ENCODE measurements at places on chromosomes 4 and X. TPM values are rescaled to one million over a fixed set of nuclear protein-coding genes. Genes with fewer than 3 reads are reported as not detected.
A peak's percentile ranks its signal among the peaks of the same experiment; 100 is the strongest.

DNA sequence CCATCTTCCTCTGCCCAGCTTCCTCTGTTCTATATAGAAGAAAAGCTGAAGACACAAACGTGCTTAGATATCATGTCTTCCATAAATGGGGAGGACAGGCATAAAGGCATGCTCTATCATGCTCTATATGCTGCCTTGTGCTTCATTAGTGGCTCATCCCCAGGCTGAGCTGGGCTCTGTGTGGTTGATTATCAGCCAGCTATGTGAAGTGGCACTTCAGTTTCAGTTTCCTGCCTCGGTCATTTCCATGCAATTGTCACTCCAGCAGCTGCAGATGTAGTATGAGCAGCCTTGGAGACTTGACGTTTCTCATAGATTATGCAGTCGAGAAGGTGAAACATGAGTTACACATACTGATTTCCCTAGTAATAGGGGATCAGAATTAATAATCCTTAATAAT, 106.2 kb downstream of the SYTL5 start:
- DNase-seq = no peak

GRCh38 chr4:159476886-159477285, 374.0 kb downstream of the RAPGEF2 start:
- DNase-seq = no peak

DNA sequence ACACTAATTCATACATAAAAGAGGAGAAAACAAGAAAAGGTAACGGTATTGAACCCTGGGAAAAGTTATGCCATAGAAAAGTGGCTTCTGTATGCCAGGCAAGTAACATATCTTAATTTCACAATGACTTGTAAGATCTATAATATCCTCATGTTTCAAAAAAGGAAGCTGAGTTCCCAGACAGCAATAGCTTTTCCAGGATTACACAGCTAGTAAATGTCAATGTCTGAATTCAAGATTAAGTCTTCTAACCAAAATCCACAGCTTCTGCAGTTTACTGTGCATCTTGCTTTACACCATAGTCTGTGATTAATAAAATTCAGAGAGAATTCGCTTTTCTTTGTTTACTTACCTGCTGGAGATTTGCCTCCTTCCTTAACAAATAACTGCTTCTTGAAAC, 55.8 kb upstream of the GAB1 start:
- no peak for DNase-seq

GIMD1 gene
- total RNA-seq = not detected

ARMCX1 gene
- 31.6 TPM for total RNA-seq

DNA sequence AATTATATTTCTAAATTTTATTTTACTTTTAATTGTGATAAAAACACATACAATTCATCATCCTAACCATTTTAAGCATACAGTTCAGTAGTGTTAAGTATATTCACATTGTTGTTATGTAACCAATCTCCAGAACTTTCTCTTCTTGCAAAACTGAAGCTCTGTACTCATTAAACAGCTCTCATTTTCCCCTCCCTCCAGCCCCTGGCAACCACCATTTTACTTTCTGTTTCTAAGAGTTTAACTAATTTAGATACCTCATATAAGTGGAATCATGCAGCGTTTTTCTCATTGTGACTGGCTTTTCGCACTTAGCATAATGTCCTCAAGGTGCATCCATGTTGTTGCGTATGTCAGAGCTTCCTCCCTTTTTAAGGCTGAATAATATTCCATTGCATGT, 46.7 kb upstream of the NDP start:
- no peak for DNase-seq

DNA sequence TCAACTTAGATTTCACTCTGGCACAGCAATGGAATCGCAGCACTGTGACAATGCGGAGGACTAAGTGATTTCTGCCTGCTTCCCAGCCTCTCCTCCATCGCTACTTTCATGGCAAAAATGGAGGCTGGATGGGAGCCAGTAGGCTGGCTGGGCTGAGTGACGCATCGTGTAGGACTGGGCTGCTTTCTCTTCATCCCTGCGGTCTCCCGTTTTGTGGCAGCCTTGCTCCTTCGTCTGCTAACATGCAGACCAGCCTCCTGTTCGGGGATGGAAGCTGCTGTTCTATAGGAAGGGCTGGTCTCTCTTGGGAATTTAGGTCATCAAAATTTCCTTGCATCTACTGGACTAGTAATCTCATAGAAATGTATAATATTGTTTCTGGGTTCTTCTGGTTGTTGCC, 15.8 kb upstream of the RGS12 start:
- DNase-seq = no peak

DNA sequence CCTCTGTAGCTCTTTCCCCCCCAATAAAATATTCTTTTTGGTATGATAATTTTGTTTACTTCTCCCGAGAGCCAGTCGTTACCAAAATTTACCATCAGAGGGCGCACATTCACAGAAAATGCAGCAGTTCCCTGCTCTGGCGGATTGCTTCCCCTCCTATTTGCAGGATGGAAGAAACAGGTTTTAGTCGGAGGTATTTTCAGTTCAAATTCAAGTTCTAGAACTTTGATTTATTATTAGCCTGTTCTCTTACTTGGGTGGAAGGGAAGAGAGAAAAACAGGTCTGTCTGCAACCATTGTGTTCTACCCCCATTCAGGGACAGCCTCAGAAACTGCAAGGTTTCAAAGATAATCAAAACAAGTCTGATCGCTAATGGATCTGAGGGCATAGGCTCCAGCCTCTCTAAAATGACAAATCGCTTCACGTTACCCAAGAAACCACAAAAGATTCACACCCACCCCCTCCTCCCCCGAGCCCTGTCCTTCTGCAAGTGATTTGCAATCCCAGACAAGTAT, 263.8 kb upstream of the RPS6KA3 start:
- DNase-seq = peak; percentile 59

DNA sequence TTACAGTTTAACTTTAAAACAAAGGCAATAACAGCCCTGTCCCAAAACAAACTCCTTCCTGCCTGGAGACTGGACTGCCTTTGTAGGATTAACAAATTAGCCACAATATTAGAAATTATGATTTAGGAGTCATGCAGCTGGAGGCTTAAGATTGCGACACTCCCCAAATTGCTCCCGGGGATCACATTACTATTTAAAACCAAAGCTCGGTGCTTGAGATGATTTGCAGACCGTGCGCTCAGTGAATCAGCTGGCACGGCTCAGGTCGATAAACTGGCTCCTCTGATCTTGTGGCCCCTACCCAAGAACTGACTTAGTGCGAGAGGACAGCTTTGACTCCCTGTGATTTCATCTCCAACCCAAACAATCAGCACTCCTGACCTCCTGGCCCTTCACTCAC, 829.3 kb downstream of the NLGN4X start:
- DNase-seq = no peak

- DNase-seq = no peak
Observed at GRCh38 chrX:148871422-148872160, 371.2 kb downstream of the AFF2 start.

GRCh38 chr4:7770224-7771050, 169.2 kb downstream of the AFAP1 start:
- no peak for DNase-seq

- no peak for DNase-seq
Observed at GRCh38 chr4:147244786-147245185, 236.1 kb upstream of the EDNRA start.

FGF16 gene
- not detected for total RNA-seq

GRCh38 chr4:7546809-7547367, 112.2 kb upstream of the PSAPL1 start:
- no peak for DNase-seq

DNA sequence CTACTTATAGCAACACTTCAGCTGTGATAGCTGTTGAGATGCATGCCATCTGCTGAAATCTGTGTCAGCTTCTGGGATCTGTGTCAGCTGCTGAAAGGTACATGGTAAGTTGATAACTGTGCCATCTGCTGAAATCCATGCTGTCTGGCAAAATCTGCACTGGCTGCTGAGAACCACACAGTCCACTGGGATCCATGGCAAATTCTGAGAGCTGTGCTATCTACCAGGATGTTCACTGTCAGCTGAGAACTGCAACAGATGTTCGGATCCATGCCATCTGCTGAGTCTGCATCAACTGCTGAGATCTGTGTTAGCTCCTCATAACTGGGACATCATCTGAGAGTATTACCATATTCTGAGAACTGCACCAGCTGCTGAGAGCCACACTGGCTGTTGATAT, 430.5 kb upstream of the POU3F4 start:
- no peak for DNase-seq

SPANXD gene
- not detected for total RNA-seq

DNA sequence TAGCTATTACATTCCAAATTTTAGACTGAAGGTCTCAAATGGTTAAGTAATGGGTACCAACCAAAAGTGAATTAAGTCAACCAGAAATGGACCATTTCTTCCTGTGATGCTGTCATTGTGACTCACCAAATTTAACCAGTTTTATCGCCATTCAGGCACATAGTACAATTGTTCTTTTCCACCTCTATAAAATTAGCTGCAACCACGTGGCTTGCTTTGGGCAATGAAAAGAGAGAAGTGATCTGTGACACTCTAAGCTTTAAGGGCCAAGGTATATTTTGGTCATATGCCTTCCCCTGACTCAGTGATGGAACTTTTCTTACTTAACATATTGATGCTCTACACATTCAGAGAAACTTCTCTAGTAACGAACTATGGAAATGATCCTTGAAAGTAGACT, 20.3 kb upstream of the PHF8 start:
- DNase-seq = no peak

IGSF1 gene
- total RNA-seq = 14.6 TPM

LANCL3 gene
- total RNA-seq = 0.24 TPM

GRCh38 chrX:111039606-111040005, 56.4 kb upstream of the PAK3 start:
- no peak for DNase-seq

- peak; percentile 36 for DNase-seq
Observed at GRCh38 chr4:110198435-110199416, at the start of gene ELOVL6. ELOVL6 (minus strand) TSS chr4:110198615; CDS start chr4:110198335, 280 bp downstream.

- no peak for DNase-seq
Observed at GRCh38 chrX:915427-916229, 285.0 kb downstream of the SHOX start.

BTK gene
- total RNA-seq = not detected

- DNase-seq = no peak
Observed at GRCh38 chrX:68061206-68061535, 372.1 kb downstream of the OPHN1 start.

DNA sequence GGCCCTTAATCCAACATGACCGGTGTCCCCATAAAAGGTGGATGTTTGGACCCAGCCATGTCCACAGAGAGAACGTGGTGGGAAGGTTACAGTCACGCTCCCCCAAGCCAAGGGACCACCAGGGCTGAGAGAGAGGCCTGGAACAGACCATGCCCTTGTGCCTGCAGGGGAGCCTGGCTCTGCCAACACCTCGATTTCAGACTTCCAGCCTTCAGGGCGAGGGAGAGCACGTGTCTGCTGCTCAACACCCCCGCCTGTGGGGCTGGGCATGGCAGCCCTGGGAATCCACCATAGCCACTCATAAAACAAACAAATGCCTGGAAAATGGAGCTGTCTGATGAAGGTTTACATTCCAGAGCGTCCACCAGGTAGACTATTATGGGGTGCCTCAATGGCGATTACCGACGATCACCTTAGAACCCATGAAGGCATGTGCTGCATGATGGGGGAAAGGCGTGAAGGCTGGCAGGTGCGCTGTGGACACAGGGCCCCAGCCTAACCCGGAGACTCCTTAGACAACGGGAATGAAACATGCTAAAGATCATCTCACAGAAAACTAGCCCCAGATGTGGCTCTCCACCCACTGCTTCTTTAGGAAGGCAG, 42.3 kb upstream of the HMX1 start:
- peak; percentile 3 for DNase-seq

FAM9B gene
- total RNA-seq = not detected

DNA sequence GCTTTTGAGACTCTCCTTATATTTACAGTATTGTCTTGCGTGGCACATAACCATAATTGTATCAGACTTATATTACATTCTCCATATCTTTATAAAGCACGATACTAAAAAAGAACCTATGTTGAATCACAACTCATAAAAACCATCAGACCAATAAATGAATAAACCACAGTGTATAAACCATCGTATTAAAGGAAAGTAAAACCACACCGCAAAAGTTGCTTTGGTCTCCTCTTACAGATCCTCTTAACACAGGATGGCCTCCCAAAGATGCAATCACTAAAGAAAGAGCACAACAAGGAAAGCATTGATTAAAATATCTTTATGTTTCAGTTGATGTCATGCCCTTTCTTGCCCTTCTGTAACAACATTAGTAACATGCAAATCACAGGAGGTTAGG, 437.9 kb downstream of the AFF2 start:
- no peak for DNase-seq

DNA sequence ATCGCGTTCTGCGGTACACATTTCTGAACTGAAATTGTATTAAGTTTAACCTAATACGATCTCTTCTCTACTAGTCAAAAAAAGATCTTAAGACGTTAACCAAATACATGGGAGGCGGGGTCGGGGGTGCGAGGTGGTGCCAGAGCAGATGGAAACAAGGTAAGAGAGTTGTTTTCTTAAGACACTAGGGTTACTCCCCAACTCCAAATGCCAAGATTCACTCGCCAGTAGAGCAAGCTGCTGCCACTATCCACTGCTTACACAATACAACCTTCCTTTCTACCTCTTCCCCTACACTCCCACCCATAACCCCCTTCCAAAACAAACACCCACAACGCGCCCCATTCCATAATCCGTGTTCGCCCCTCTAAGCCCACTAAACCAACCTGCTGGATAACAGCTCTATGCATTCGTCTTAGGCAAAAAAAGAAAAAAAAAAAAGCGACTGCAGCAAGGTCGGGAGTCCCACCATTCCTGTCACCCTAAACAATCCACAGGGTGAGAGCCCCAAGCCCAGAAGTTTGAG, 1.3 kb downstream of the LCORL start:
- DNase-seq = no peak

- no peak for DNase-seq
Observed at GRCh38 chrX:106611317-106611678, 480 bp upstream of the RADX start.

Data from progenitor cell of endocrine pancreas (in vitro differentiated cells).